ENCODE measurements at places on chromosomes 3 and 15.

DNA sequence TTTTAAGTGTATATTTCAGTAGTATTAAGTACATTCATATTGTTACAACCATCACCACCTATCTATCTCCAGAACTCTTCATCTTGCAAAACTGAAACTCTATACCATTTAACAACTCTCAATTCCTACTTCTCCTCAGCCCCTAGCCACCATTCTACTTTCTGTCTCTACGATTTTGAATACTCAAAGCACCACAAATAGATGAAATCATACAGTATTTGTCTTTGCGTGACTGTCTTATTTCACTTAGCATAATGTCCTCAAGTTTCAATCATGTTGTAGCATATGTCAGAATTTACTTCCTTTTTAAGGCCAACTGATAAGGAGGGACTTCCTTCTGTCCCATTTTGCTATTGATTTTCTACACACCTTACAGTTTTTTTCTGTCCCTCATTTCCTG lies 593.3 kb downstream of the FHIT start:
- no peak for DNase-seq

GRCh38 chr15:31352911-31353811 lies 26.5 kb downstream of the KLF13 start:
- DNase-seq, result no peak

GRCh38 chr3:81958972-81959640 lies 197.7 kb upstream of the GBE1 start:
- DNase-seq, result no peak

- DNase-seq, result no peak
These were observed 46.0 kb upstream of the GLCE start for GRCh38 chr15:69114331-69114928.

DNA sequence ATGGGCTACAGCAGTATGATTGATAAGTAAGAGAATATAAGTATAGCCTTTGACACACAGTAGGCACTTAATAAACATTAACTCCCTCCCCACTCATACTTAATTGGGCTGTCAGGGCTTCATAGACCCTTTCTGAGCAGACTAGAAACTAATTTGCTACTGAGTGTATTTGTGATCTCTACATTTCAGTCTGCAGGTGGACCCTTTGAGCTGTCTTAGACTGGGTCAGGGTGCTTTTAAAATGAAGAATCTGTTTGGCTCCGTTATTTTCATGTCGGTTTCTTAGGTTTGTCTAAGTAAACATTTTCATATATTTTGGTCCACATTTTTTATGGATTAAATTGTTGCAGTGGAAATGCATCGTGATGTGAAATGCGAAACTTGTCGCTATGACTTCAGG lies 50.3 kb upstream of the SELENOK start:
- DNase-seq, result no peak

GRCh38 chr15:70597945-70598344 lies 165.4 kb downstream of the UACA start:
- DNase-seq, result no peak

GRCh38 chr15:82807920-82808633 lies 1.4 kb upstream of the WHAMM start:
- no peak for DNase-seq

- DNase-seq, result no peak
These were observed 19.7 kb downstream of the BLOC1S6 start for GRCh38 chr15:45606841-45607240.

DNA sequence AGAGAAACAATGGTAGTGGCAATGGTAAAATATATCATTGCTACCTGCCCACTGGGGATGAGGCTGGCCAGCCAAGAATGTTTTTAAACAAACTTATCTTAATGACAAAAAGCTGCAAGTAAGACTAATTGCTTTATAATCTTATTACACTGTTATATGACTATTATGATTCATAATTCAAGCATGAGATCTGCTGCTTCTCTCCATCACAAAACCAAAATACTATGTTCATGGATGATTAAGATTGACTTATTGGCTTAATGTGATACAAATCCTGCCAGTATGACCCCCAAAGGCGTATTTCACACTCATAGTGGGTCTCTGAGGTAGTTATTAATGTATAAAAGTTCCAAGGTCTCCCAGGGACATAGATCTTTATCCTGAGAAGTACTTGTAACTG lies 52.6 kb downstream of the FBN1 start:
- no peak for DNase-seq

GRCh38 chr3:138834596-138835396 lies at the start of gene PIK3CB:
Gene PIK3CB, minus strand, starts transcription at chr3:138834928. Its CDS starts 75,585 bp downstream, at chr3:138759343.
- peak; percentile 83 for DNase-seq

GRCh38 chr3:16937326-16937845 lies 52.6 kb downstream of the PLCL2 start:
- no peak for DNase-seq

GRCh38 chr3:177681156-177681555 lies 483.9 kb upstream of the TBL1XR1 start:
- no peak for DNase-seq

- DNase-seq, result no peak
These were observed 181.7 kb upstream of the SNTN start for GRCh38 chr3:63470745-63471144.

DNA sequence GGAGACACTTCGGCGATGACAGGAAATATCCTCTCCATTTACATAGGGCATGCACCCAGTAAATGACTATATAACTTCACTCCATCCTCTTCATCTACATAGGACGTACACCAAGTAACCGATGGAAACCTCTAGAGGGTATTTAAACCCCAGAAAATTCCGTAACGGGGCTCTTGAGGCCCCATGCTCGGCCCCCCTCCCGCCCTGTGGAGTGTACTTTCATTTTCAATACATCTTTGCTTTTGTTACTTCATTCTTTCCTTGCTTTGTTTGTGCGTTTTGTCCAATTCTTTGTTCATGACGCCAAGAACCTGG lies 7.5 kb upstream of the FAM107A start:
- DNase-seq, result no peak

DNA sequence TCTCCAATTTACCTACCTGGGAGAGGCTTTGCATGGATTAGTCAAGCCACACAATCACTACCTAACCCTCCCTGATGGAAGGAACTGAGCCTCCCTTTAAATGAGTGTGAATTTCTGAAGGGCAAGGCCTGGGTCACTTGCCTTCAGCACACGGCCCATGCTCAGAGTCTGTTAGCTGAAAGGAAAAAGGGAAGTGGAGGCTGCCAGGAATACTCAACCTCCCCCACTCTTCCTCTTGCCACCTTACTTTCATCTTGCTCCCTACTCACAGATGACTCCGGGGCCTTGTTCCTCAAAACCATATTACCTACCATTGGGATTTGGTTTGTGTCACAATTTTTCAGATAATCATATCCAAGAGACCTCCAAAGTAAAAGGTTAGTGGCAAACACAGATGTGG lies 220.0 kb downstream of the ABHD5 start:
- DNase-seq, result no peak

- no peak for DNase-seq
These were observed 52.3 kb upstream of the CNOT10 start for GRCh38 chr3:32632533-32633265.

DNA sequence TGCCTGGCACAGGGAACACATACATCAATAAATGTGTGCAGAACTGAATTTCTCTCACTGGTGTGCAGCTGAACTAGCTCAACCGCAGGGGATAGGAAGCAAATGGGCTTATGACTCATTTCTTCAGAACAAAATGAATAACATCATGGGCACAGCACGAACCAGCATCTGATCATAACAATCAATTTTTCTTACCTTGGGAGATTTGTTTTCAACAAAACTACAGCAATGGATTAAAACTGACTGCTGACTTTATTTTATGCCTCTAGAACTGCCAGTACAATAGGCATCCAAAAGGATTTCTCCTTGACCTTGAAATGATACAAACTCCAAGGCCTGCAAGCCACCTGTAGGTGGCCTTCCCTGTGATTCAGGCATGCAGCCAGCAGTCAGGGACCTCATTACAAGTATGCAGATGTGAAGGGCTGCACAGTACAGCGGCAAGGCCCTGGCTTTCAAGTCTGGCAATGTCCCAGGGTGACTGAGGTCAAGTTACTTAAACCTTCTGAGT lies 26.1 kb downstream of the TAMM41 start:
- peak; percentile 7 for DNase-seq

GRCh38 chr15:62306851-62307504 lies 141.9 kb upstream of the C2CD4B start:
- no peak for DNase-seq

GRCh38 chr3:13248640-13249039 lies 171.5 kb downstream of the NUP210 start:
- DNase-seq, result no peak

- no peak for DNase-seq
These were observed 240.2 kb downstream of the UACA start for GRCh38 chr15:70523192-70523591.

GRCh38 chr15:61654002-61654740 lies 406.1 kb downstream of the VPS13C start:
- DNase-seq, result no peak

GRCh38 chr3:167066977-167067786 lies 312.9 kb downstream of the ZBBX start:
- DNase-seq, result no peak

- DNase-seq, result no peak
These were observed 118.9 kb upstream of the ARRDC4 start for GRCh38 chr15:97841558-97841957.

DNA sequence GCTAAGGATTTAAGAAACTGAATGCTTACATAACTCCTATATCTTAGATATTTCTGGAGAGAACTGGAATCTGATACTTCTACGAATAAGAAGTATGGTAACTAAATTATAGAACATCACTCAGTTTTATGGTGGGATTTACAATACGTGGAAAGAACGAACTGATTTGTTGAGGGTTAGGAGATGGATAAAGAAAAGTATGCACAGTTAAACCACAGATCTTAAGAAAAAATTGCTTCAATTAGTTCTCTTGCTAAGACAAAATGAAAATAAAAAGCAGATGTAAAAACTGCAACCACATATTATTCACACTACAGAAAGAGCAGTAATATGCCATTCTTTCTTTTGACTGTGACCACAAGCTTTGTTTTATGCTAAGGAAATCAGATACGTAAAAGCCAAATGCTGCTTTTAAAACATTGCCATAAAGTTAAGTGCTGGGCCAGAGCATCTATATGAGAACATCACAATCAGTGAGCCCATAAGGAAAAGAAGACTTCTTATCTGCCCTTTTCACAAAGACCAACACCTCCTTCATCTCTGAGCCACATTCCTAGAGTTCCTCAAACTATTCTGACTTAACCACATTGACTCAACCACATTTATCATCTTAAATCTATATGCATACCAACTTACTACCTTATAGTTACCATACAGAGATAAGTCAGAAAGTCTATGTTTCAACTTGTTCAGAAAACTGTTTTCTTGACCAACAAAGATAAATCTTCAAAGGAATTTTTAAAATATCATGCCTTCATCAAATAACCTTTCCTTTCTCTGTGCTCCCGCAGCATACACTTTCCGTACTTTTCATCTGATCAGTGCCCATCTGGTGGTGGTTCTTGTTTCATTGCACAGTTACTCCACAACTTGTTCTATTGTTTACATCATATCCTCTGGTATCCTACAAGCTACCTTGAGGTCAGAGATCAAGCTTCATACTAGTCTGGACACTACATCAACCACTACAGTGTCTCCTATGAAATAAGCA lies 61.7 kb downstream of the FSIP1 start:
- no peak for DNase-seq

GRCh38 chr15:31489801-31490646 lies 163.4 kb downstream of the KLF13 start:
- DNase-seq, result no peak

GRCh38 chr3:138657508-138657907 lies 48.9 kb downstream of the FAIM start:
- no peak for DNase-seq
